Naive thymus-derived CD8-positive, alpha-beta T cell (primary cell): ENCODE measurements at places on chromosomes 7 and 10.

- H3K36me3 ChIP-seq: no peaks in the 10 kb centered on the region
- no peaks in the 10 kb centered on the region for H3K27me3 ChIP-seq
- peaks cover 15% of the 10 kb centered on the region for H3K4me1 ChIP-seq
- no peak overlapping the region for H3K4me3 ChIP-seq
- no peak for DNase-seq
- H3K27ac ChIP-seq: peak overlapping the region; percentile 28
Measured at GRCh38 chr7:148921806-148922205, 37.7 kb upstream of the EZH2 start.

DNA sequence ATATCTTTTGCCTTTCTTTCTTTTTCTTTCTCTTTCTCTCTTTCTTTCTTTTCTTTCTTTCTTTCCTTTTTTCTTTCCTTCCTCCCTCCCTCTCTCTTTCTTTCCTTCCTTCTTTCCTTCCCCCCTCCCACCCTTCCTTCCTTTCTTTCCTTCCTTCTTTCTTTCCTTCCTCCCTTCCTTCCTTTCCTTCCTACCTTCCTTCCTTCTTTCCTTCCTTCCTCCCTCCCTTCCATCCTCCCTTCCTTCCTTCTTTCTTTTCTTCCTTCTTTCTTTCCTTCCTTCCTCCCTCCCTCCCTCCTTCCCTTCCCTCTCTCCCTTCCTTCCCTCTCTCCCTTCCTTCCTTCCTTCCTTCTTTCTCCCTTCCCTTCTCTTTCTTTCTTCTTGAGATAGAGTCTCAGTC lies 25.5 kb upstream of the CALN1 start:
- no peak for DNase-seq
- H3K36me3 ChIP-seq: no peaks in the 10 kb centered on the region
- H3K4me1 ChIP-seq: no peaks in the 10 kb centered on the region
- H3K4me3 ChIP-seq: no peak overlapping the region
- no peak overlapping the region for H3K27ac ChIP-seq

GRCh38 chr7:40717242-40717641 lies 582.4 kb downstream of the SUGCT start:
- peaks cover 10% of the 10 kb centered on the region for H3K27me3 ChIP-seq
- H3K4me1 ChIP-seq: no peaks in the 10 kb centered on the region
- no peak overlapping the region for H3K27ac ChIP-seq
- H3K36me3 ChIP-seq: no peaks in the 10 kb centered on the region
- DNase-seq: no peak

GRCh38 chr10:87925570-87925969 lies 62.1 kb downstream of the PTEN start:
- peaks cover 86% of the 10 kb centered on the region for H3K4me1 ChIP-seq
- H3K4me3 ChIP-seq: no peak overlapping the region
- no peak for DNase-seq
- H3K36me3 ChIP-seq: peaks cover 52% of the 10 kb centered on the region

DNA sequence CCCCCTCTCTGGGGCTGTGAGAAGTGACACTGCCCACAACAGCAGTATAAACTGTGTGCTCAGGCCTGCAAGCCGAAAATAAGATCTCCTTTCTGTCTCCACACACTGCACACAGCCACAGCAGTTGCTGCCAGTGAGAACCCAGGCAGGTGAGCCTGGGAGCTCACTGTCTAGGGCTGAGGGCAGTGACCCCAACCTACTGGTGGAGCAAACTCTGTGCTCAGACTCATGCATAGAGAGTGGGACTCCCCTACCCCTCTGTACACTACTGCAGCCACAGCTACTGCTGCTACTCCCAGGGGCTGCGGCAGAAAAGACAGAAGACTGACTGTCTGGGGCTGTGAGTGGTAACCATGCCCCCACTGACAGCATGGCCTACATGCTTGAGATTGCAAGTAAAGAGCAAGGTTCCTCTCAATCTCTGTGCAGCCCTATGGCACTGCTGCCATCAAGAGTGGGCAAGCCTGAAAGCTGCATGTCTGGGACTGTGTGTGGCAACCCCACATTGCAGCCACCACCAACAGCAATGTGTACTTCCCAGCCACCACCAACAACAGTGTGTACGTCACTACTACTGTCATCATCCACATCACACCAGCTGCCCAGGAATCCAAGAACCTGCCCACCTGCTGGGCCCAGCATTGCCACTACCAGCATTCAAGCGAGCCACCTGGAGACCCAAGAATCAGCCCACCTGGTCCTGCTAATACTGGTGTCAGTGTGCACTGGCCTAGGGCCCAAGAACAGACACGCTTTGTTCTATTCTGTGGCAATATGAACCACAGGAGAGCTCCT lies 226.1 kb downstream of the XPNPEP1 start:
- no peak overlapping the region for H3K27ac ChIP-seq
- no peaks in the 10 kb centered on the region for H3K36me3 ChIP-seq
- H3K27me3 ChIP-seq: peaks cover 11% of the 10 kb centered on the region
- no peaks in the 10 kb centered on the region for H3K4me1 ChIP-seq
